ENCODE measurements at places on chromosomes 11 and 22.

DNA sequence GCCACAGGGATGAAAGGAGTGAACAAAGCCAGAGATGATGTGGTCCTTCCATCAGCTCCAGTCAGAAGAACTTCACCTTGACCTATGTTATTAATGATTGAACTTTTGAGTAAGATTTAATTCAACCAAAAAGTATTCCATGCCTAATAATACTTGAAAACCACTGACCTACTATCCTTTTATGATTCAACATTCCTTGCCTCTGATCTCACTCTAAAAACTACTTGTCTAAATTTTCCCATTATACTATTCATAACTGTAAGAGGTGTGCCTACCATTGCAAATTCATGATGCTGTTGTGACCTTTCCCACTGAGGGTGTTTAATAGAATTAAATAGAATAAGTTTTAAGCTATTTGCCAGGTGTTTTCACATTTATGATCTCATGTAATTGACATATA, 164.7 kb upstream of the GUCY1A2 start:
- no peak for DNase-seq

- peak; percentile 21 for DNase-seq
Measured at GRCh38 chr11:123475469-123475868, 45.4 kb downstream of the GRAMD1B start.

- DNase-seq = no peak
Measured at GRCh38 chr11:17762309-17762974, 27.9 kb downstream of the KCNC1 start.

DNA sequence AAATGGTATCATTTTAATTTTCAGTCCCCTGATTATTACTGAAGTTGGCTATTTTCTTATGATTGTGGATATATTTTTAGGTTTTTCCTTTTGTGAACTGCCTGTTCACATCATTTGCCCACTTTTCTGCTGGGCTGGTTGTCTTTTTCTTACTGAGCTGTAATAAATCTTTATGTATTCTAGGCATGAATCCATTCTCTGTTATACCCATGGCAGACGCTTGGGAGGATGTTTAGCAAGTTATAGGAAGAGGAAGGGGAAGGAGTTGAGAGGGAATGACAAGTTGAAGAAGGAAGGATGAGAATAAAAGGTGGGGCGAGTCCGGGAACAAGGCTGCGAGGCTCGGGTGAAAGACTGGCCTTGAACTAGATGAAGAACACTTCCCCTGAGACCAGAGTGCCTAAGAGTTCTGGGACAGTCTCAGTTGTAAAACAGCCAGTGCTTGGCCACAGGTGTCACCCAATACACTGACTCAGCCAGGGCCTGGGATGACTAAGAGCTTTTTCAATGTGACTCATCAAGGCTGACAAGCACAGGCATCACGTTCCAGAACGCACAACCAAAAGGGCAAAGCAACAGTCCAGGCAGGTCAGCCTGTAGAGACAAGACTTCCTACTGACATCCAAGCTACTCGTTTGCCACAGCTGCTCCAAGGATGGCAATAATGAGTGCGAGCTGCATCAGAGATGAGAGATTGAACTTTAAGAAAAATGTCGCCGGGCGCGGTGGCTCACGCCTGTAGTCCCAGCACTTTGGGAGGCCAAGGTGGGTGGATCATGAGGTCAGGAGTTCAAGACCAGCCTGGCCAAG, 35.2 kb downstream of the LRFN4 start:
- DNase-seq = peak; percentile 93

- DNase-seq = no peak
Measured at GRCh38 chr11:45698777-45699497, 33.5 kb upstream of the CHST1 start.

Measured in fibroblast of villous mesenchyme (primary cell).